Psoas muscle (tissue), 8 donors: ENCODE measurements at places on chromosomes 12 and 14. TPM values are rescaled to one million over a fixed set of nuclear protein-coding genes. Genes with fewer than 3 reads are reported as not detected.

GRCh38 chr14:88952901-88953300, 128.4 kb downstream of the TTC8 start:
- no peak for DNase-seq

The OAS1 gene
- total RNA-seq, result 1.8 TPM

The ST8SIA1 gene
- total RNA-seq, result 1.3 TPM

The STYK1 gene
- total RNA-seq, result not detected

- no peak for DNase-seq
These were observed 145.0 kb downstream of the WIF1 start for GRCh38 chr12:64976131-64976530.
